Spinal cord (tissue), 10 donors: ENCODE measurements at places on chromosomes 7 and 10. TPM values are rescaled to one million over a fixed set of nuclear protein-coding genes. Genes with fewer than 3 reads are reported as not detected.

Gene KIF11
- 13.6 TPM for polyA plus RNA-seq

Gene ADAMTS14
- 2.0 TPM for polyA plus RNA-seq

Gene GPR15LG
- not detected for polyA plus RNA-seq

Gene FAM24B
- polyA plus RNA-seq, result 5.8 TPM

Gene ANXA7
- polyA plus RNA-seq, result 55.6 TPM

Gene RTKN2
- polyA plus RNA-seq, result 13.0 TPM
